ENCODE measurements at places on chromosomes 6 and 20.
A peak's percentile ranks its signal among the peaks of the same experiment; 100 is the strongest.

DNA sequence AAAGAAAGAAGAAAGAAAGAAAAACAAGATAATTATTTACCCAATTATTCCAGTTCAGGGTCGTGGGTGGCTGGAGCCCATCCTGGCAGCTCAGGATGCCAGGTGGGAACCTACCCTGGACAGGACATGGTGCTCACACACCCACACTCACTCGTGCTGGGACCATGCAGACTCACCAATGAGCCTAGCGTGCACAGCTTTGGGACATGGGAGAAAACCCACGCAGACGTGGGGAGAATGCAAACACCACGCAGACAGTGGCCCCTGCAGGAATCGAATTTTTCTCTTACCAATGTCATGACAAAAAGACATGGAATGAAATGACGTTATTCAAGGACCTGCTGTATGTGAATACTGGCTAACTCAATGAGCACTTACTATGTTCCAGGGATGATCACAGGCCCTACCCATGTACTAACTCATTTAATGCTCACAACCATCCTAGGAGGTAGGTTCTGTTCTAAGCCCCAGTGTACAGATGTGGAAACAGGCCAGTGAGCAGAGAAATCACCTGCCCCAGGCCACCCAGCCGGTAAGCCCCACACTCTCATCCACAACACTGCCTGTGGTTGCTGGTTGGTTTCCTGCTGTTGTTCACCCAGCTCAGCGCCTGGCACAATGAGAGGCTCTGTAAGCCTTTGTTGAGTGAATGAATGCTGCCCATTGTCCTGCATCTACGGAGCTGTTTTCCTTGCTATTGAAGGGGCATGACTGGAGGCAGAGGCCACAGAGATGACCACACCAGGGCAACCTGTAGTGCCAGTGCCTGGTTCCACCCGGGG, 6.8 kb upstream of the PI16 start:
- no peak for DNase-seq

DNA sequence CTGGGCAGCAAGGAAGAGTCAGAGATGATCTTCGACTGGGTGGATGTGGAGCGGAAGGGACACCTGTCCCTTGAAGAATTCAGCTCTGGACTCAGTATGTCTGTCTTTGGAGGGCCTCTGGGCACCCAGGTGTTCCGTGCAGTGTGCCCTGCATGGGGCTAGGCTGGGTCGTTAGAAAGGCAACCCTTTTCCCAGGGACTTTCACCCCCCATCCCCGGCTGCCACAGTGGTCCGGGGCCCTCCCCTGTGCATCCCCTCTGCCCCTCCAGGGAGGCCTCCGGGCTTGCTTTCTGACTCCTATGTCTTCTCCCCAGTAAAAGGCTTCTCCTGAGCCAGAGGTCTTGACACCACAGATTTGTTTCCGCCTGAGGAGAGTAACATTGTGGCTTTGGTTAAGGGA, 16.2 kb downstream of the RAB44 start:
- no peak for DNase-seq

DNA sequence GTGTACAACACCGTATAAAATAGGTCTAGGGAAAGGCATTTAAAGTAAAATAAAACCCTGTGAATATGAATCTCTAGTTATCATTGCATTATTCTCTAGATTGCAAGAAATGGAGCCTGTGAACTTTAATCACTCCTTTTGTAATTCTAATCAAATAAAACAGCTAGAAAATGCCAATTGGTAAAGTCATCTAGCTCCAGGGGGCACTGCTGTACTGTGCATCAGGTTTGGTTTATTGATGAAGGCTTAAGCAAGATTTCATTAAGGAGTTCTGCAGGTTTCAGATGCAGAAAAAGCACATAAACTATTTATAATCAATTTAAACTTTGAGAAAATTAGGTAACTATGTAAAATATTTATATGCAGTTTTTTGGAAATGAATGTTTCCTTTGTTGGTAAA, 645.0 kb downstream of the PHF3 start:
- DNase-seq, result no peak

- DNase-seq, result no peak
Measured at GRCh38 chr6:18265787-18266522, 1.6 kb upstream of the DEK start.

GRCh38 chr6:7432391-7433120, 42.9 kb downstream of the RIOK1 start:
- no peak for DNase-seq

GRCh38 chr6:2029130-2029794, 216.1 kb downstream of the GMDS start:
- DNase-seq, result no peak

DNA sequence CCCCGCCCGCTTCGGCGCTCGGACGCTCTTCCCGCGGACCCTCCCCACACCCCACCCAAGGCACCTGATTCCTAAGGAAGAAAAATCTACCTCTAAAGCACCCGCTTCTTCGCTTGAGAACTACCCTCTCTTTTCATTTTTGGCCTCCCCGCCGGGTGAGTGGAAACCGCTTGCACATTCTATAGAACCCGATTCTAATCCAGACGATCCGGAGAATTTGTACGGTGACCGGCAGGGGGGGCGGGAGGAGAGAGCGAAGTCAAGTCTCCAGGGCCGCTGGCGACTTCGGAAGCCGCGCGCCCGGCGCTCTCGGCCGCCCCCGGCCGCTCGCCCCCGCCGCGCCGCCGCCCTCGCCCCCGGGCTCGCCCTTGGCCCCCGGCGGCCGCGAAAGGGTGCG, at the start of gene RBM24:
TSS of gene RBM24 (plus strand) at position 262 of the 397 bp plus-strand sequence. CDS start 221 bp downstream, outside the sequence.
- DNase-seq, result peak; percentile 31
